Fibroblast of skin of scalp (primary cell): ENCODE measurements at places on chromosomes 12 and 14.
A peak's percentile ranks its signal among the peaks of the same experiment; 100 is the strongest.

DNA sequence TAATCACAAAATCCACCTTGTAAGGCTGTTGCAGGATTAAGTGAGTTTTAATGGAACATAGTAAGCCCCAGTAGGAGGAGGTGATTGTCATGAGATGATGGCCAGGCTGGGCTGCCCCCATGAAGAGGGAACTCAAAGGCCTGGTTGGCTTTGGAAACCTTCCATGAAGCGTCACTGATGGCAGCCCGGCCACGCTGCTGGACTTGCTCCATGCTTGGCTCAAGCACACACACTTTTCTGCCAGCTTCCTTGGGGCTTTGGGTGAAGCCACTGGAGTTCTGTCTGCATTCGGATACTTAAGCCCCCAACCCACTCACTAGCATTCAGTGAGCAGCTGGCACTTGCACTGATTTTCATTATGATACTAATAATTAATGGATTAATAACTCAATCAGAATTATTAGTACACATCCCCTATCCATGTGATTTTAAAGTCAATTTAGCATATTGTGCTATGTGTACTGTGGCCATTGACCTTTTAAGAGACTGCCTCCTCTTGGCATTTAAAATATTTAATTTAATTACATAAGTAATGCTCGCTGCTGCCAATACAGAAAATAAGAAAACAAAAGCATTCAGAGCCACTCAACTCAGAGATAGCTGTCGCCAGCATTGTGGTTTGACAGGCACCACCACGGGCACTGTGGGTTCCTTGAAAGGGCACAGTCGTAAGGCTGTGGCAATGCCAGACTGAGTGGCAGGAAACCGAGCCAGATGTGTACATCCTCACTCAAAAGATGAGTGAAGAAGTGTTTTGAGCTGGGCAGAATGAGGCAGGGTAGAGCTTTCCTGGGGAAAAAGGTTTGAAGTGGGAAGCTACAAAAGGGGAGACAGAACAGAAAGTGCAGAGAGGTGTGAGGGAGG, 15.9 kb downstream of the KRT85 start:
- DNase-seq: no peak

- DNase-seq: no peak
Observed at GRCh38 chr14:93587330-93587729, 156.6 kb downstream of the UNC79 start.

DNA sequence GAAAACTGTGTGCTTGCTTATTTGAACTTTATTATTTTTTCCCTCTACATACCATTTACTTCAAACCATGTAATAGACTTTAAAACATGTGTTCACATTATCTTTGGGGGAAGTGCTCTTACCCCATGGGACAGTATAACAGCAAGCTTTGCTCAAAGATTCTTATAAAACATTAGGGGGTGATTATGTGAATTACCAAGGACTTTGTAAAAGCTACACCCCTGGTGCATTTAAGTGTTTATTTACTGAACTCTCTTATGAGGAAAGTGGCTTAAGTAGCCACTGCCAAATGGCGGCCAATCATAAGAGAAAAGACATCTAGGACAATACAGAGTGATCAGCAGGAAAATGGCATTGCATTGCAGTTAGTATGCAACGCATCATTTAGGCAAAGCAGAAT, 70.3 kb downstream of the CAPZA3 start:
- DNase-seq: no peak

- DNase-seq: peak; percentile 31
Observed at GRCh38 chr12:8860165-8860961, 37.9 kb downstream of the A2ML1 start.

GRCh38 chr14:54565785-54566409, 1.0 kb upstream of the SAMD4A start:
- peak; percentile 96 for DNase-seq
